Stimulated activated CD8-positive, alpha-beta memory T cell treated with anti-CD3 and anti-CD28 coated beads, Interleukin-2, amount 100 ng/mL, for 48 hours (primary cell): ENCODE measurements at places on chromosomes 5 and 9.

DNA sequence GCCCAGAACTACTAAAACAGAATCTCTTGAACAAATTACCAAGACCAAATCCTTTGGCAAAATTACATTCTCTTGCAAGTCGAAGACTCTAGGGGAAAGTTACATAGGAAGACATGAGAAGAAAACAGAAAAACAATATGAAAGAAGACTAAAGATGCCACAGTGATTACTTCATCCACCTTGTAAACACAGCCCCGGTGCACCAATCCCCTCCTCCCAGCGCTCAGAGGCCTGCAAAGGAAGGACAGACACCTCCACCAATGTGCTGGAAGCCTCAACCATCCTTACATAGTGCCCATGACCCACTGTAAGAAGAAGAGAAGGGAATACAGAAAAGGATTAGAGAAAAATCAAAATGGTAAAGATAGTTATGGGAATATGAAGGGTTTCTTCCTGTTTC is 218.5 kb downstream of the SPOCK1 start:
- DNase-seq = no peak

DNA sequence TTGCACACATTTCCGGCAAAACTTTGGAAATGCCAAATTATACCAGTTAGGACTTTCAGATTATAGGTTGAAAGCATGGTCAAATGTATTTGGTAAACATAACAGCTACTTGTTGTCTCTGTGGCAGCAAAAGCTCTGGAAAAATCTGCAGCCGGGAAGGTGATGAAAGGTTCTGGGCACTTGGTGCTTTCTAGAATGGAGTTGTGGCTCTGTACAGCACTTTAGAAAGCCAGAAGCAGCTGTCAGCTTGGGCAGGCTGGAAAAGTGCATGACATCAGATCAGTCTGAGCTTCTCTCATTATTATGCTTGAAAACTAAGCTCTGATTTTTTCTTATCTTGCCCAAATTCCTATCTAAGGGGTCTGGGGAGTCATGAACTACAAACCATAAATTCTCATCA is 118.6 kb upstream of the MAST4 start:
- DNase-seq = no peak

DNA sequence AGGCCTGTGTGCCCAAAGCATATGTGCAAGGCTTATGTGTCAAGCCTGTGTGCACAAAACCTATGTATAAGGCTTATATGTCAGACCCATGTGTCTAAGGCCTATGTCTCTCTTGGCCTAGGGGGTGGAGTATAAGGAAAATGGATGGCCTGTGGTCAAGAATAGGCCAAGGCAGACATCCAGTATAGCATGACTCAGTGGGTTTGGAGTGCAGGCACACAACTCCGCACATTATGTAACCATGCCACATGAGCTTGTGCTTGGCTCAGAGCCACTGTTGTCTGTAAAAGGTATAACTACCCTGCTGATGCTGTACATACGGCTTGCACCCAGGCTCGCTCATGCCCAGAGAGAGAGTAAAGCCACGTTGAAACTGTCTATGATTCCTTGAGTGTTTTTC is 626.4 kb upstream of the NUDT12 start:
- DNase-seq = no peak

- no peak for DNase-seq
Measured at GRCh38 chr5:180424094-180424493, 70.1 kb upstream of the CNOT6 start.

DNA sequence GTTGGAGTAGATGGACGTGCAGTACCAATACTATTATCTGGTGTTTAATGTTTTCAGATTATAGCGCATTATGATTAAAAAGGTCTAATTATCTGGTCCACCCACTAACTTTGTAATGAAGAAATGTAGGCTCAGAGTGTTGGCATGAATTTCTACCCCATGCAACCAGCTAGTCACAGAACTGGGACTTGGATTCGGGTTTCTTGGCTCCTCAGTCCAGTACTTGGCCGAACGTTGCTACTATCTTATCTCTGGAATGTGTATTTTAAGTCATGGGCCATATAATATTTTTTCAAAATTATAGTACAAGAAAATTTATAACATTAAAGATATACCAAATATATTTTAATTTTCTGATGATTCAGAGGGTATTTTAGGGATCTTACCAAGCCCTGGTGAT is 657.5 kb upstream of the DMAC1 start:
- no peak for DNase-seq

- DNase-seq = no peak
Measured at GRCh38 chr9:110047955-110048402, 160.0 kb downstream of the C9orf152 start.

- DNase-seq = no peak
Measured at GRCh38 chr9:4862506-4863250, 69.9 kb downstream of the RCL1 start.

- DNase-seq = no peak
Measured at GRCh38 chr5:172664018-172664417, 23.0 kb downstream of the NEURL1B start.

- DNase-seq = no peak
Measured at GRCh38 chr5:124203303-124203702, 543.1 kb downstream of the ZNF608 start.

- DNase-seq = no peak
Measured at GRCh38 chr9:115413304-115413703, 295.3 kb upstream of the TNC start.

DNA sequence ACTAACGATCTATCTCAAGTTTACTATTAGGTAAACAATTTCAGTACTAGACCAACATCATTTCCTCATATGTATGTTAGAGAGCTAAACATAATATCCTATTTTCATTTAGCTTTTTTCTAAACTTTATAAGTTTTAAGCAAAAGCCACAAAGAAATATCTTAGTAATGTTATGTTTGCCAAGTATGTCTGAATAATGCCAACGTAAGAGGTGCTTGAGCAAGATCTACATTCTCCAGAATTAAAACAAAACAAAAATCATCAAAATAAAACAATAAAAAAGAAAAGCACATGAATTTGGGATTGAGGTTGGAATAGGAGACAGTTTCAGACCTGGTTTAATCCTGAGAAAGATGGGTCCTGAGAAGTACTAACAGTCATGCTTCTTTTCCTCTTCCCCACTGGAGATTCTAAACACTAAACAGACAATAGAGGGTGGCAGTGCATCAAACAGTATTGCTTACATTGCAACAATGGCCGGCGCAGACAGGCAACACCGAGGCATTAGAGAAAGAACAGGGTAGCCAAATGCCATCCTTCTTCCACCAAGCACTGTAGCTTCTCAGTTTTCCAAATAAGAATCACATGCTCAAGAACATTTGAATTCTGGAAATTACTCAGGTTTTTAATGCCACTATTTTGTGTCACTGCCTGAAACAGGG is 33.6 kb downstream of the CSNK1A1 start:
- no peak for DNase-seq

DNA sequence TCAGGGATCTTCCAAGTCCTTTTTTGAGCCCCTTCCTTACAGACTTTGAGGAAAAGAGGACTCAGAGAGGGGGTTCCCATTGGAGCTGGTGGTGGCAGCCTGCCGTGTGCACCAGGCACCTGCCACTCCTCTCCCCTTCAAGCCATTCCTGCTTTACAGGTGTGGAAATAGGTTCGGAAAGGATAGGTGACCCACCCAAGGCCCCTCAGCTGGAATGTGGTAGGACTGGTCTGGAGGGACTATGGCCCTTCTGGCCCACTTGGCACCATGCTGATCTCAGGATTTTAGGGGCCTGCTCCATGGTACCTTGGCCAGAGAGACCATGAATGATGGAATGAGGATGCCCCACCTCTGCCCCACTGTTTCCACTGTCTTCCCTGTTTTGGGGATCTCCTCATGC is 1.4 kb downstream of the GALNT12 start:
- DNase-seq = no peak

DNA sequence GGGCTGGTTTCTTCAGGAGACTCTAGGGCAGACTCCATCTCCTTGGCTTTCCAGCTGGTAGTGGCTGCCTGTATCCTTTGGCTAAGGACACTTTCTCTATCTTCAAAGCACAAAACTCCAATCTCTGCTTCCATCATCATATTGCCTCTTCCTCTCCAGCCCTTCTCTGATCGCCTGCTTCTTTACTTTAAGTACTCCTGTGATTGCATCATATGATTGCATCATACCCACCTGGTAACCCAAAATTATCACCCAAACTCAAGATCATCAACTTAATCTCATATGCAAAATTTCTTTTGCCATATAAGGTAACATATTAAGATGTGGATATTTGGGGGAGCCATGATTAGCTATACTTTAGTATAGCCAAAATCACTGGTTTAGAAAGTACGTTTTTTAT is 1092.6 kb upstream of the CDH6 start:
- DNase-seq = no peak

- no peak for DNase-seq
Measured at GRCh38 chr5:67963789-67964519, 251.6 kb upstream of the PIK3R1 start.

DNA sequence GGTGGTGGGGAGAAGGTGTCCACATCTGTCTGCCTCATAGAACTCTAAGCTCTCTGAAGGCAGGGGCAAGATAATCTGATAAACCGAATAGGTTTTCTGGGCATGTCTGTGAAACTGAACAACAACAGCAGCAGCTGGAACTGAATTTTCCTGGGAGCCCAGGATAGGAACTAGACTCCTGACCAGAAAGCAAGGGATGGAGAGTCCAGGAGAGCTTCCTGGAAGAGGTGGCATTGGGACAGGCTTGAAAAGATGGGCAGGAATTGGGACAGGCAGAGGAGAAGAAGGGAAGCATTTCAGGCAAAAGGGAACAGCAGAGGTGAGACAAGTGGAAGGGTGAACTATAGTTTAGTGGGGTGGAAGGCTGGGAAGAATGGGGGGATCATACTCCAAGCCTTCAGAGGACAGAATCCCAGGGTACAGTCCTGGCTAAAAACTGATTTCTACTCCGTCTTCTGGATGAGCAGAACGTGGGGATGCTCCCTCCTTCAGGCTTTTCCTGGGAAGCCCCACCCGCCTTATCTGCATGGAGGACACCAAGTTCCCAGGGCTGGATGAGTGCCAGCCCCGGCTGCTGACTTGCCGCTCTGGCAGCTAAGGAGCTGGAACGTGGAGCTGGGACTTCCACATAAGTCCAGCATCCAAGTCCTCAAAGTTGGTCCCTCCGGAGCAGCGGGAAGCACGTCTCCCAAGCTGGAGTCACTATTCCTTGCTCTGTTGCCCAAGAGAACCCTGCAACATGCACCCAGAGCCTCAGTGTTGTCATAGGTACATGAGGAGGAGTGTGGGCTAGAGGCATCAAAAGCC is 13.9 kb upstream of the KIF12 start:
- DNase-seq = no peak

- peak; percentile 43 for DNase-seq
Measured at GRCh38 chr5:174910245-174910737, 185.9 kb downstream of the MSX2 start.

DNA sequence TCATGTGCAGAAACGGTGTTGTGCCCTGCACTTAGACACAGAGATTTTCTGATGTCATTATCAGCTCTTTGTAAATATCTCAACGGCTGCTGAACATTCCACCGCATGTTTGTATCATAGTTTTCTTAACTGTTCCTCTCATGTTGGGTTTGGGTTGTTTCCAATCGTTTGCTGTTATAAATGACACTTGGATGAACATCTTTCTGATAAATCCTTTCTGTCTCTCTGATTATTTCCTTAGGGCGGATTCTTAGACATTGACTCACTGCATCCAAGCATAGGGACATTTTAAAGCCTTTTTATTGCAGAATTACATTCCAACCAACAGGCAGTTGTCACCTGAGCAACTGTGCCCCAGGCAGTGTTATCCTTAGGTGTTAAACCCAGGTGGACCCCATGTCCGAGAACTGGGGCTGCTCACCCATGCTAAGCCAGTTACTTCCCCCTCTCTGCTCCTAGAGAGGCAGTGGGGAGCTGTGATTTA is 28.5 kb downstream of the COL5A1 start:
- DNase-seq = no peak

- no peak for DNase-seq
Measured at GRCh38 chr9:4797854-4798150, 5.1 kb downstream of the RCL1 start.

DNA sequence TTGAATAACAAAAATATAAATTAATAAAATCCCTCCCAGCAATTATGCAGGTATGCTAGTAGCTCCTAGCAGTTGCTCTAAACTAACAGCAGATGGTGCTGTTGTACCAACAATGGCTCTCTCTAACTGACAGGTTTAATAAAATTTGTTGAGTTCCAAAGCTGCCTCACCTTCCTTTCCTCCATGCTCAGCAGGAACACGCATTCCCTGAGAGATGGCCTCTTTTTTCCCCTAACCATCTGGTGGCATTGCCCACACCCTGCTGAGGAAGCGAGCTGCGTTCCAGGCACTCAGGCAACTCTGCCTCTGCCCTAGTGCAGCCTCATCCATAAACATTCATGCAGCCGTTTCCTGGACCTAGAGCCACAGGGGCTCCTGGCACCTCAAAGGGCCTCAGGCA is 106.2 kb downstream of the KLHL3 start:
- DNase-seq = no peak

DNA sequence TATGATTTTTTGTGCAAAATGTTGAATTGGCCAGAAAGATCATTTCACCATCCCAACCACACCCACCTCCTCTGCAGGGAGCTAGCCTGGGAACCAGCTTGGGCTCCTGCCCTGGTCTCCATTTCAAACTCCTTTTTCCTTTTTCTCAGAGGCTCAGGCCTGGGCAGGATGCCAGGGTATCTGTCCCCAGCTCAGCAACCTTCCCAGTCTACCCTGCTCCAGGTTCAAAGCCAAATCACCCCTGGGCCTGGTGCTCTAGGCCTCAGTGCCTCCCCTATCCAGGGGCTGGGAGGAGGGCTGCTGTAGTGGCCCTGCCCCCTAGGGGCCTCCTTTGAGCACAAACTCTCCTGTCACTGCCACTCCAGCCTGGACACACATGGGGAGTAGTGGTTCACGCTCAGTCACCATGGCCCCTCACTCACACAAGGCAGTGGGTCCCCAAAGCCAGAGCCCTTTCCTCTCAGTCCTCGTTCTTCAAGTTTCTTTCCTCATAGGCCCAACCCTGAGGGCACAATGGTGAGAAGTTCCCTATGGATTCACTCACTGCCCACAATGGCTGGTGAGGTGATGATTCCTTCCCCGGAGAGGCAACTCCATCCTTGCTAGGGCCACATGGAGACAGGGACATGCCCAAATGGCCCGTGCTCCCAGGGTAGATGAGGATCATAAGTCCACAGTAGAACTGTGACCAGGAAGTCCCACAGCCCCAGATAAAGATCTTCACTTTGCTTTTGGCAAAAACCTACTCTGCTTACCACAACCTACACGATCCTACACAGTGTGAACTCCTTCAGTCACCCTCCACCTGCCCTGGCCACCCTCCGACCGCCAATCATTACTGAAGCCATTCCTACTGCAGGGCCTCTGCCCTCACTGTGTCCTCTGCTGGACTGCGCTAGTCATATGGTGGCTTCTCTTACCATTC is 1.6 kb upstream of the ST6GALNAC4 start:
- DNase-seq = no peak

GRCh38 chr5:170169996-170170395 is 62.8 kb upstream of the C5orf58 start:
- DNase-seq = no peak

GRCh38 chr9:100492952-100493351 is 20.0 kb downstream of the TMEFF1 start:
- DNase-seq = no peak

- peak; percentile 6 for DNase-seq
Measured at GRCh38 chr9:126860757-126861466, 473 bp downstream of the ZBTB34 start.
